Parietal lobe (tissue), 2 donors: ENCODE measurements at places on chromosomes 7 and 10. TPM values are rescaled to one million over a fixed set of nuclear protein-coding genes. Genes with fewer than 3 reads are reported as not detected.

CALY gene
- 13.5 TPM for total RNA-seq

FANK1 gene
- 2.2 TPM for total RNA-seq

HECW1 gene
- total RNA-seq: 107 TPM

HTR7 gene
- 16.3 TPM for total RNA-seq

CRYGN gene
- not detected for total RNA-seq

ACBD7 gene
- total RNA-seq: 8.1 TPM
